ENCODE measurements at places on chromosomes 2 and 18.

- DNase-seq, result no peak
Measured at GRCh38 chr18:58110398-58110797, 66.4 kb downstream of the NEDD4L start.

DNA sequence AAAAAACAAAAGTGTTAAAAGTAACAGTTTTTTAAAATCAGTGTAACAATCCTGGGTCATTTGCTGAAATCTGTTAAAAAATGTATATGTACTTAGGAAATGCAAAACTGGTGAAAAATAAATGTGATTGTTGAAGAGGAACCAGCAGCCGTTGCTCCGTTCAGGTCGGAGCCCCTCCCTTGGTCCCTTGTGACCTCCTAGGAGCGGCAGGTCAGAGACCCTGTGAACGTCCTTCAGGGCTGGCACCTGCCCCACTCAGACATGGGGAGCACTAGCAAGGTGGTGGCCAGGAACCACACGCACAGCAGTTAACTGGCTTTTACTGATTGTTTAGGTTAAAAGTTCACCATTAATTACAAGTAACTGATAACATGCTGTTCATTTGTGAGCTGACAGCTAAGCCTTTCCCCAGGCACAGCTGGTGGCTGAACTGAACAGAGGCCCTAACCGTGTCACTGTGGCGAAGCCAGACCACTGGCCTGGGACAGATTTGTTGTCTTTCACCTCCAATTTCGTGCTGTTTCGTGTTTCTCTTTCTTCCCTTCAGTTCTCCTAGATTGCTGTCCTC is 159.2 kb upstream of the ALKAL2 start:
- no peak for DNase-seq

GRCh38 chr2:48519593-48519992 is 10.4 kb upstream of the STON1 start:
- DNase-seq, result no peak

GRCh38 chr2:54550547-54550946 is 94.4 kb downstream of the SPTBN1 start:
- no peak for DNase-seq

- DNase-seq, result no peak
Measured at GRCh38 chr2:191478799-191479679, 198.9 kb upstream of the NABP1 start.

- peak; percentile 53 for DNase-seq
Measured at GRCh38 chr2:70340761-70341476, 39.1 kb upstream of the FAM136A start.

DNA sequence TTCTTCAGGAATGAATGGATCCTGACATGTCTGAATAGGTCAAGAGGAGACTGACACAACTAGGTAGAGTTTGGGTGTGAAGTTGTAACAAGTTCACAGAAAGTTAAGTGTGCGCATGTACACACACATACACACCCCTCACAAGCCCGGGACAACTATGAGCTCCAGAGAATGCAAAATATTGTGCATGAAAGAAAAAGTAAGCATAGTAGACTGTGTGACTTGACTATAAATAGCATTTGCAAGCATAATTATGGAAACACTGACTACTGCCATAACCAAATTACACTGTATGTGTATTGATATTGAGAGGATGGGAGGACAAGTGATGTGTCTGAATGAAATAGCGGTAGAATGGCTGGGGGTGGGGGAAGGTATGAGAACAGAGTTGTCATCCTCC is 157.1 kb upstream of the NCK2 start:
- no peak for DNase-seq

DNA sequence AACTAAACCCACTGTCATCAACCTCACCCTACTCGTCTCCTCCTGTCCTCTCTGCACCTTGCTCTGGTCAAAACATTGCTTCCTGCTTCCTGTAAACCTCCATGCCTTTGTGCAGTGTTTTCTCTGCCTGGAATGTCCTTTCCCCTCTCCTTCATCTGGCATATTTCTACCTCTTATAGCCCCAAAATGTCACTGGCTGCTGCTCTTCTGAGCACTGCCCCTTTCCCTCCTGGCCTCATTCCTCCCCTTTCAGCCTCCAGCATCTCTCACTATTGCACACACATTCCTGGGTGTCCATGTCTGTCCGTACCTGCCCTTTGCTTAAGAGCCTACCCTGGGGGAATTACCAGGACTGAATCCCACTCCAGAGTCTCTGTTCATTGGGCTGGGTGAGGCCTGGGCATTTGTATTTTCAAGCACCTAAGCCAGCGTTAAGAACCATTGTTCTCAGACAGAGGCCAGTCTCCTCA is 84.9 kb downstream of the MOGAT1 start:
- DNase-seq, result no peak

- peak; percentile 63 for DNase-seq
Measured at GRCh38 chr2:231395188-231396057, at the start of gene B3GNT7. TSS of gene B3GNT7 (plus strand) at chr2:231395710. CDS start at chr2:231395804, 94 bp downstream.

GRCh38 chr2:184359379-184359778 is 238.9 kb upstream of the ZNF804A start:
- DNase-seq, result no peak

- DNase-seq, result no peak
Measured at GRCh38 chr2:69997015-69997830, 35.8 kb upstream of the ASPRV1 start.

DNA sequence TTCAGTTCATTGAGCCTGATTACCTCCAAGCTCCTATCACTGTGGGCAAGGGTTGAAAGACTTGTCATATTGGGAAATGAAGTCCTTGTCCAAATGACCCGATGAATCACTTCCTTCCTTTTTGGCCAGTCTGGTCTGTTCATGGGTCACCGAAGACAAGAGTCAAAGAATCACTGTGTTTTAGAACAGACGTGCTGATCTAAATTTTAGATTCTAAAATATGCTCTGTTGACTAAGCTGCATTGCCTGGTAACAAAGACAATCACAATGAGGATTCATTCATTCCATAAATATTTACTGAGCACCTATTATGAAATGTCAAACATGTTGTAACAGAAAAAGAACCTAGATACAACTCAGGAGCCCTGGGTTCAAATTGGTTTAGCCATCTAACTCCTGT is 99.4 kb upstream of the RND3 start:
- no peak for DNase-seq

GRCh38 chr2:159793326-159793725 is 4.7 kb downstream of the CD302 start:
- DNase-seq, result no peak

GRCh38 chr2:129771418-129772189 is 207.9 kb upstream of the RAB6C start:
- no peak for DNase-seq

- DNase-seq, result no peak
Measured at GRCh38 chr2:172288603-172289002, 138.8 kb upstream of the ITGA6 start.

GRCh38 chr2:183984871-183985270 is 613.5 kb upstream of the ZNF804A start:
- no peak for DNase-seq

GRCh38 chr2:46717344-46718121 is 198.1 kb downstream of the MCFD2 start:
- no peak for DNase-seq

DNA sequence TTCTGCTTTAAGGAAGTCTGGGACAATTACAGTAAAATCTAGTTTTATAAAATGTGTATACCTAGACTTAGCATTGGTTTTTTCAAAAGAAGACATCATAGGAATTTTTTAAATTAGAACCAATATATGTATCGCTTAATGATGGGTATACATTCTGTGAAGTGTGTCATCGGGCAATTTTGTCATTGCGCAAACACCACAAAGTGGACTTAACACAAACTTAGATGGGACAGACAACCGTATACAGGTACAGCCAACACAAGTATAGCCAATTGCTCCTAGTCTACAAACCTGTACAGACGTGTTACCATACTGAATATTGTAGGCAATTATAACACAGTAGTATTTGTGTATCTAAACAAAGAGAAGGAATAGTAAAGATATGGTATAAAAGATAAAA is 12.7 kb downstream of the MYO1B start:
- no peak for DNase-seq

DNA sequence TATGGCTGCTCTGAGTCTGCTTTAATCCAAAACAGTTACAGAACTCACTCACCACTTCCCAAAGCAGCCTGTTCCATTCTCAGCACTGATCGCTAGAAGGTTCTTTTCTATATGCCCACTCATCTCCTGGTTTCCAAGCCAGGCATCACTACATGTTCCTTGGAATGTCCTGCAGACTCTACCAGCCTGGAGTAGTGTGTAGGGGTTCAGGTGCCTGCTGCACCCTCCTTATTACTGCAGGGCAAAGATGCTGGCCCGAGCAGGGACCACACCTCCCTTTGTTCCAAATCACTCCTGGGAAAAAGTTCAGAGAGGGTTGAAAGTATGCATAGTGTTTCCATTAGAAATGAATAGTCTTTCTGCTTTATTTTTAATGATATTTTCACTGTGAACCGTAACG is 196.6 kb downstream of the SH3RF3 start:
- no peak for DNase-seq

- DNase-seq, result no peak
Measured at GRCh38 chr2:78290581-78291214, 734.8 kb upstream of the REG3G start.

DNA sequence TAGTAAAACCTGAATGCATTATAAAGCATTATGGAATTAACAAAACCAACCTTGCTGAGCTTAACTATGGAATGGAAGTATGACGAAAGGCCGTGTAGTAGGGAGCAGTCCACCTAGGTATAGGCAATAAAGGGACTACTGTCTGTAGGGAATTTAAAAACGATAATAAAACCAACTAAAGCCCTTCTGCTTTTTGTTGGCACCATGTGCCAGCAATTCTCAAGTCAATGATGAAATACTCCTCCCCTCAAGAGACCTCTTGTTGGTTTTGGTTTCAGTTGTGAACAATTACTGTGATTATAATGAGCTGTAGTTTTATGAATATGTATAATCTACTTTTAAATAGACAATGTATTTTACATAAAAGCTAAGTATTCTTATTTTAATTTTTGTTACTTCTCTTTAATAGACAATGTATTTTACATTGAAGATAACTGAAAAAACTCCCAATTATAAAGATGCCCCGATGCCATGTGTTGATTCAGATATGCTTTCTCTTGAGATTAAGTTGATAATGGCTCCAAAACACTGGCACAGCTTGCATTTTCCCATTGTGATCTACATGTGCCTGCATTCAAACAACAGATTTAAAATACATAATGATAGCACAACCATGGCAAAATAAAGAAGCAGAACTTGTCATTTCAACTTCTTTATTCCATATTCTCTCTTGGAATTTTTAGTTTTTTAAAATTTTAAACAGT is 55.5 kb upstream of the ZDBF2 start:
- DNase-seq, result no peak

- DNase-seq, result no peak
Measured at GRCh38 chr2:6556755-6557154, 309.0 kb downstream of the CMPK2 start.

GRCh38 chr2:120444691-120445240 is 98.8 kb downstream of the INHBB start:
- no peak for DNase-seq

DNA sequence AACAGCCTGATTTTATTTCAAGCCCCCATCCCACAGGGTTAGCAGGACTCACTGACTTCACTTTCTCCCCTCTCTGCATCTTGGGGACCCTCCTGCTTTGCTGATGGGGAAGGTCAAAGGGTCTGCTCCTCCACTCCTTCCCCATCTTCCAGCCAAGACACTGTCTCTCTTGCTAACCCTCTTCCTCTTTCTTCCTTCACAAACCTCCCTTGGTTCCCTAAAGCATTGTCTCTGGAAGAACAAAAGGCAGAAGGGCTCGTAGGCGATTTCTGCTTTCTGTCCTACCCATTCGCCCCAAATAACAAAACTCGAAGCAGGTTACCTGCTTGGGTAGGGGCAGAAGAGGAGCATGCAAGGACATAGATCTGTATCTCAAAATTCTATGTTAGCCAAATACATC is 5.5 kb upstream of the SLC4A3 start:
- DNase-seq, result no peak

DNA sequence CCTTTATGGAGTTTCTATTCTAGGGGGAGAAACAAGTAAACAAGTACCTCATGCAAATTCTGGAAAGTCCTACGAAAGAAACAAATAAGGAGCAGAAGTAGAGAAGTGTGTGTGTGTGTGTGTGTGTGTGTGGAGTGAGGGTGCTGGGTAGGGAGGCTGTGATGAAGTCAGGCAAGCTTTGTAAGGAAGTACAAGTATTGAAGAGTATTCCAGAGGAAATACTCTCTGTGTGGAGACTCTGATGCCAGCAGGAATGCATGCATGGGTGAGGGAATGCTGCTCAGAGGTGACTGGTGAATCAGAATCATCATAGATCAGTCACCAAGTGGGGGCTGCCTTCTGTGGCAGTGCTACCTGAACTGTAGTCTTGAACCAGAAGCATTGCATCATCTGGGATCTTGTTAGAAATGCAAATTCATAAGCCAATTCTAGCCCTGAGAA is 34.5 kb downstream of the SLC4A3 start:
- DNase-seq, result no peak

DNA sequence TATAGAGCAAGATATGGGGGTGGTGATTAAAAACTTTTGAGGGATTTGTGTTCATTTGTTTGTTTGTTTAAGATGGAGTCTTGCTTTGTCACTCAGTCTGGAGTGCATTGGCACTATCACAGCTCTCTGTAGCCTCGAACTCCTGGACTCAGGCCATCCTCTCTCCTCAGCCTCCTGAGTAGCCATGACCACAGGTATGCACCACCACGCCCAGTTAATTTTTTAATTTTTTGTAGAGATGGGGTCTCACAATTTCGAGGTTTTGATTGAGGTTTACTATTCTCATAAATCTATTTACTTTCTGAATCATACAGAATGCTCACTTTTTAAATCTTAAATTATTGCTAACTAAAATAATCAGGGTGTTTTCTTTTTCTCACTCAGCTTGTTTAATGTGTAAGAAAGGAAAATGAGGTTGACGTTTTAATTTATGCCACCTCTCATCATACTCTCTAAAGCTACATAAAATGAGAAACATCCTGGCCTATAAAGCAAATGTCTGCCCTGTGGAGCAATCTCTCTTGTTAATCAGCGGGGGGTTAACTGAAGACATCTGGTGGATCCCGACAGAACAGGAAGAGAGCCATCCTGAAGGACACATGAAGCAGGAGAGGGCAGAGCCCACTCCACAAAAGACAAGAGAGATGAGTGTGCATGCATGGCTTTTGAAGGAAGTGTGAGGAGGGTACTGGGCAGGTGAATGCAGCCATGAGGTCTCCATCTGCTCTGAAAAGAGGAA is 589.1 kb upstream of the SLC8A1 start:
- no peak for DNase-seq

GRCh38 chr2:88066543-88066942 is 1.1 kb upstream of the SMYD1 start:
- DNase-seq, result no peak

DNA sequence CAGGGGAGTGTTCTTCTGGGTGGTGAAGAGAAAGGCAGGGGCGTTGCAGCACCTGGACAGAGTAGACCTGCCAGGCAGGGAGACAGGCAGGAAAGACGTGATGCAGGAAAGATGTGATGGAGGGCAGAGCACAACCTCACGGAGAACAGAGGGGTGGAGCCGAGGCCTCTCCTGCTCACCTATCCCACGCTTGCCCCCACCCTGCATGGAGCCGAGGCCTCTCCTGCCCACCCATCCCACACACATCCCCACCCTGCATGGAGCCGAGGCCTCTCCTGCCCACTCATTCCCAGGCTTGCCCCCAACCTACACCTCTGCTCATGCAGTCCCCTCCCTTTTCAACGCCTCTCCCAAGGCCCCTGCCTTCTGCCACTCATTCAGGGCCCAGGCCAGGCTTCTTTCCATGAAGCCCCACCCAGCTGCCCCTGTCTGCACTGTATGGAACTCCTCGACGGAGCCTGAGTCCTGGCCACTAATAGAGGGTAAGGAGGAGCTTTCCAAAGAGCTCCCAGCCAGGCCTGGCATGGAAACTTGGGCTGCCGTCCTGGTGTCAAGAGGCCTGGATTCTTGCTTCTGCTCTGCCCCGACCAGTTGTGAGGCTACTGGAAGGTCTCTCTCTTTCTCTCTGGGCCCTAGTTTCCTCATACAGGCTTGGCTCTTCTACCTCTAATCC is 32.0 kb upstream of the LOXHD1 start:
- no peak for DNase-seq
